Stimulated activated naive CD4-positive, alpha-beta T cell (primary cell): ENCODE measurements at places on chromosomes 3 and 15.

GRCh38 chr15:75577401-75578172 is 1.5 kb downstream of the PTPN9 start:
- no peak for DNase-seq

DNA sequence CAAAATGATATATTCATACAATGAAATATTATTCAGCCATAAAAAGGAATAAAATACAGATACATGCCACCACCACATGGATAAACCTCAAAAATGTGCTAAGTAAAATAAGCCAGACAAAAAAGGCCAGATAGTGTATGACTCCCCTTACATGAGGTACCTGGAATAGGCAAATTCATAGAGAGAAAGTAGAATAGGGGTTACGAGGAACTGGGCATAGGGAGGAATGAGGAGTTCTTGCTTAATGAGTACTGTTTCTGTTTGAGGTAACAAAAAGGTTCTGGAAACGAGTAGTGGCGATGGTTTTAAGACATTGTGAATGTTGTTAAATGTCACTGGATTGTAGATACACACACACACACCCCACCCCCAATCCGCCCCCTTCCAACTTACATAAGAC is 8.2 kb downstream of the RAF1 start:
- DNase-seq = no peak

DNA sequence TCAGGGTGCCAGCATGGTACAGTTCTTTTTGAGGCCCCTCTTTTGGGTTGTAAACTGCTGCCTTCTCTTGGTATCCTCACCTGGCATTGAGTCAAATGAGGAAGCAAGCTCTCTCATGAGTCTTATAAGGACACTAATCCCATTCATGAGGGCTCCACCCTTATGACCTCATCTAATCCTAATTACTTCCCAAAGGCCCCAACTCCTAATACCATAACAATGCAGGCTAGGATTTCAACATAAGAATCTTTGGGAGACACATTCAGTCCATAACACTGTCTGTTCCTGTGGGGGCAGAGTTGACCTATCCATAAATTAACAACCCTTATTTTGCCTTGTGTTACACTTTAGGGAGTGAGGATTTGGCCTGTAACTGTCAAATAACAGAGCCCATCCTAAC is 278.3 kb downstream of the LRTM1 start:
- DNase-seq = no peak

DNA sequence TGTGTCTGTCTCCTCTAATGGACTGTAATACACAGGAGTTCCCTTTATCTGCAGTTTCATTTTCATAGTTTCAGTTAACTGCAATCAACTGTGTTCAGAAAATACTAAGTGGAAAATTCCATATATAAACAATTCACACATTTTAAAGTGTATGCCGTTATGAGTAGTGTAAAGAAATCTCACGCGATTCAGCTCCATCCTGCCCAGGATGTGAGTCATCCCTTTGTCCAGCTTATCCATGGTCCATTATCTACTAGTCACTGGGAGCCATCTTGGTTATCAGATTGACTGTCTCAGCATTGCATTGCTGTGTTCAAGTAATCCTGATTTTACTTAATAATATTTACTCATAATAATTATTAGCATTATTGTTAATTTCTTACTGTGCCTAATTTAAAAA is 14.5 kb downstream of the ZPLD1 start:
- no peak for DNase-seq

DNA sequence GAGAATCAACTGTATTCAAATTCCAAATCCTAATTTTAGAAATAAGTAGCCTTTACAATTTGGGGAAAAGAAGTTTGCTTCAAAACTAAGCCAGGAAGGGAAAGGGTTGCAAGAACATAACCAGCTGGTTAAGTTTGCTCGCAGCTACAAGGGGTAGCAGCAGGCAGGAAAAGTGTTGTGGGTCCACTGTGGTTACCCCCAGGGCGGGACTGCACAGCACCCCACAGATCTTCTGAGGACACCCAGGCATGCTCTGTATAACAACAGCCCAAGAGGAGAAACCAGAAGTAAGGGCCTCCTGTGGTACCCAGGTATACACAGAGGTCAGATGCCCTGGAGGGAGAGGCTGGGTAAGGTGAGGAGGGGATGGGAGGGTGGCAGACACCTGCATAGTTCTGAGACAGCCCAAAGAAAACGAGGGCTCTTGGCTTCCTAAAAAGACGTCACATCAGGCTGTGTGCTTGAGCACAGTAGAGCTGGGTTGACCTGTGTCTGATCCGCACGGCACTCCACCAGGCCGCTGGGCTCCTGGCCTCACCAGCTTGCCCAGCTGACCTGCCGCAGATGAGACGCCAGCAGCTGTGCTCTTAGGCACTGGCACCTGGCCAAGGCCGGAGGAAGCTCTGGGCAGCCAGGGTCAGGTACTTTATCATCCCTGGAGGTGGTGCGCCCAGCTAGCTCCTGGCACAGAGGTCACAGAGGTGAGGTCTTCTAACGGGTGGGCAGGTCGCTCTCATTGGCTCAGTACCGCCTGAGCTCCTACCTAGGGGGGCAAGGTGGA is 81.8 kb upstream of the SNRPA1 start:
- no peak for DNase-seq

- DNase-seq = no peak
These were observed 4.0 kb upstream of the SPSB4 start for GRCh38 chr3:141047168-141047567.

- no peak for DNase-seq
These were observed 5.0 kb downstream of the GPR156 start for GRCh38 chr3:120280026-120280425.

- DNase-seq = no peak
These were observed 60.5 kb upstream of the TBC1D5 start for GRCh38 chr3:17802950-17803349.

- no peak for DNase-seq
These were observed 169.4 kb downstream of the FNDC3B start for GRCh38 chr3:172208586-172209332.

GRCh38 chr3:59249004-59249403 is 199.2 kb upstream of the CFAP20DC start:
- no peak for DNase-seq

- no peak for DNase-seq
These were observed 69.1 kb downstream of the KBTBD8 start for GRCh38 chr3:67067251-67067650.

- DNase-seq = no peak
These were observed 20.1 kb downstream of the TXNRD3 start for GRCh38 chr3:126634803-126635202.

DNA sequence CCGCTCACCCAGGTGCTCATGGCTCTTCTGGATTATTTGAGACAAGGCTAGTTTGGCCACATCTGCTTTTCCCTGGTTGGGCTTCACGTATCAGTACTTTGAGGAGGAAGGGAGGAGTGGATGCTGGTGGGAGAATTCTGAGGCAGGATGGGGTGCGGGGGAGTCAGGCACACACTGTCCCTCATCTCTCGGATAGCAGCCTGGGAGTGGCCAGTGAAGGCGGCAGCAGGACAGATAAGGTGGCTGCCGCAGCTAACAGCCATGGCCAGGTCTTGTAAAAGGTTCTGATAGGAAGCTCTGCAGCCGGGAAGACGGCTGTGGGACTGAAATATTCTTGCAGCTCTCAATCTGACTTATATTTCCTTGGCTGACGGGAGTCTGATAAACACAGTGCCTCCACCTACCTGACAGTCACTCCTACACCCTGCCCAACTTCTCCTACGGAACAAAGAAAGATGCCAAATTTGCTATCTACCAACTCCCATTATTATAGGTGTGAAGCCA is 87.3 kb downstream of the MESD start:
- DNase-seq = no peak

DNA sequence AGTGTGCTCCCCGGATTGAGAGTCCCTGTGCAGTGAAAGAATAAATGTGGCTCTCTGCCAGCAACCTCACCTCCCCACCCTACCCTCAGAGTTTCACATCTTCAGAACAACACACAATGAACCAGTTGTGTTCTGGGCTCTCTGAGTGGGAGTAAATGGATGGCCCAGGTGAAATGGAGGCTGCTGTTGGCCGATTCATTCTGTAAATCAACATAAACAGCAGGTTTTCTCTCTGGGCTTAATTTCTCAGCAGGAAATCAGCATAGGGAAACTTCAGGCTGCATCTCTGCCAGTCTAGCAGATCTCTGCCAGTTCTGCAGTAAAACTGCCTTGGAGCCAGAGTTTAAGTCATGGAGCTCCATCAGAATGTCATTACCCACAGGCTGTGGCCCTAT is 54.6 kb upstream of the FURIN start:
- DNase-seq = no peak

DNA sequence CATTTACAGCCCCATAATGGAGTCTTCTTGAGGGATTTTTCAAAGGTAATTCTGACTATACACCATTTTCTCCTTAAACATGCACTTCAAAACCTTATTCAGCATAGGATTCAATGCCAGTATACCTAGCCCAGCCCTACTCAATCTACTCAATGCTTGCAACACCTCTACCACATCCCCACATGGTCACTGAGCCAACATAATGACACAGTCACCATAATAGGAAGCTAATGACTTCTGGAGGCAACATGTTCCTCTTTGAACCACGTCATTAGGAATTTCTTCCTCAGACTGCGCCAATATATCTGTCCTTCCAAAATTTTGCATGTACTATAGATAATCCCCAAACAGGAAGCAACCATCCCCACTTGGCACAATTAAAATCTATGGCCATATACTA is 153.9 kb upstream of the SETMAR start:
- no peak for DNase-seq

DNA sequence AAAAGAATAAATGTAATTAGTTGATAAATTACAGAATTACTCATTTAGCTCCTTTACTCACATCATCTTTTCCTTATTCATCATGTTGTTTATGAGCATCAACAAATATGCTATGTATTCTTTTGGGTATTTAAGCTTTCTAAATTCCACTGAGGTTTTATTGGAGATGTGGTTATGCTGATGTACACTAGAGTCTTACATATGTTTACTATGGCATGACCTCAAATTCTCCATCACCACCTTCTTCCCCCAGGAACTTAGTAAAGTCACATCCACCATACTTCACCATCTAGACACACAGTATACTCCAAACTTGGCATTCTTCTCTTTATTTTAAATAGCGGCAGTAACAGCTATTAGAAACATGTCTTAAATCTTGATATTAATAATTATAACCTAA is 74.1 kb upstream of the MELTF start:
- no peak for DNase-seq

GRCh38 chr3:138474163-138474562 is 39.7 kb downstream of the ESYT3 start:
- DNase-seq = no peak

- no peak for DNase-seq
These were observed 147.2 kb downstream of the ALCAM start for GRCh38 chr3:105513886-105514285.

- no peak for DNase-seq
These were observed 1.0 kb upstream of the CCR5 start for GRCh38 chr3:46369675-46370132.

- no peak for DNase-seq
These were observed 17.1 kb upstream of the MUC13 start for GRCh38 chr3:124951511-124952281.

- DNase-seq = no peak
These were observed 67.0 kb downstream of the ZNF609 start for GRCh38 chr15:64527263-64527984.

GRCh38 chr15:78989701-78990240 is 44.9 kb upstream of the CTSH start:
- no peak for DNase-seq

GRCh38 chr15:75685195-75685594 is 27.5 kb downstream of the CSPG4 start:
- no peak for DNase-seq

DNA sequence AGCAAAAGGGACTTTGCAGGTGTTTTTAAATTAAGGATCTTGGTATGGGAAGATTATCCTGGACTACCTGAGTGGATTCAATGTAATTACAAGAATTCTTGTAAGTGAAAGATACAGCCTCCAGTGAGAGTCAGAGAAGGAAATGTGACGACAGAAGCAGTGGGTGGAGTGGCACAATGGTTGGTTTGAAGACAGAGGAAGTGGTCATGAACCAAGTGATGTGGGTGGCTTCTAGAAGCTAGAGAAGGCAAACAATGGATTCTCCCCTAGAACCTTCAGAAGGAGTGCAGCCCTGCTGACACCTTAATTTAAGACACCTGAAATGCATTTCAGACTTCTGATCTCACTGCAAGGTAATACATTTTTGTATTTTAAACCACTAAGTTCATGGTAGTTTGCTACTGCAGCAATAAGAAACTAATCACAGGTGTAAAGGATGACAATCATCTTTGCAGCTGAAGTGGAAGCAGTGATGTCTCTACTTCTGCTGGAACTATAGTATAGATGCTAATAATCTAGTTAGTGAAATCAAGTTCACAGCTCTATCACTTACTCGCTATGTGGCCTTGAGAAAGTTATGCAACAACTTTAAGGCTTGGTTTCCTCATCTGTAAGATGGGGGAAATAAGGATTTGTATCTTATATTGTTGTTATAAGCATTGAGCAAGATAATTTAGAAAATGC is 403.4 kb upstream of the SUCLG2 start:
- DNase-seq = peak; percentile 55

DNA sequence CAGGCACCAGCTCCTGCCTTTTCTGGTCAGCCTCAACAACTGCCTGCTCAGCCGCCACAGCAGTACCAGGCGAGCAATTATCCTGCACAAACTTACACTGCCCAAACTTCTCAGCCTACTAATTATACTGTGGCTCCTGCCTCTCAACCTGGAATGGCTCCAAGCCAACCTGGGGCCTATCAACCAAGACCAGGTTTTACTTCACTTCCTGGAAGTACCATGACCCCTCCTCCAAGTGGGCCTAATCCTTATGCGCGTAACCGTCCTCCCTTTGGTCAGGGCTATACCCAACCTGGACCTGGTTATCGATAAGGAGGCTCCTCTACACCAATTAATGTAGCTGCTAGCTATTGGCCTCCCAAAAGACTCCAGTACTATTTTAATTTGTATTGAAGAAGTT is 38.9 kb downstream of the TFG start:
- no peak for DNase-seq

GRCh38 chr15:78263351-78263781 is 996 bp upstream of the DNAJA4 start:
- DNase-seq = no peak

DNA sequence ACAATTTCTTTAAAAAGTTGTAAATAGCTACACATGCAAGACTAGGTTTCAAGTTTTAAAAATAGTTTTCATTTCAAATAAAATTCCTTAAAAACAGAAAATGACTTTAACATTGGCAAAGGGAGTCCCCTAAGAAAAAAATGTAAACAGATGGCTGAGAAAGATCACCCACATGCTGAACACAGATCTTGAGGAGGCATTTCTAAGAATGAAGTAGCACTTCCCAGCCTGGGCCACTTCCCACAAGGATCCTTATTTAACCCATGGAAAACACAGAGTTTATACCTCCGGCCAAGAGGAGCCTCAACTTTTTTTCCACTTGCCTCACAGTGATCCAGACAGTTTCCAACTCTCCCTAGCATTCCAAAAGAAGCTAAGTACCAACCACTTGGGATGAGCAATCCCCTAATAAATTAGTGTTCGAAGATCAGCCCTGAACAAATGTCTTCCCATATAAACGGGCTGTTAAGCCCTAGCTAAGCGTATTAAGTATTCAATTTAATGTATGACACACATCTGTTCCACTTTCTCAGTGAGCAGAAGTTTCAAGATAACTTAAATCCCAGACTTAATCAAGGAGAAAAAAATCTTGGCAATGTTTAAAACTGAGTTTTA is 61.4 kb downstream of the GADL1 start:
- DNase-seq = no peak
